ENCODE measurements at places on chromosomes 6 and 20.
A peak's percentile ranks its signal among the peaks of the same experiment; 100 is the strongest.

GRCh38 chr6:142213402-142213801 is 66.3 kb downstream of the VTA1 start:
- DNase-seq = no peak

- no peak for DNase-seq
Observed at GRCh38 chr20:51402201-51402600, 140.3 kb downstream of the NFATC2 start.

DNA sequence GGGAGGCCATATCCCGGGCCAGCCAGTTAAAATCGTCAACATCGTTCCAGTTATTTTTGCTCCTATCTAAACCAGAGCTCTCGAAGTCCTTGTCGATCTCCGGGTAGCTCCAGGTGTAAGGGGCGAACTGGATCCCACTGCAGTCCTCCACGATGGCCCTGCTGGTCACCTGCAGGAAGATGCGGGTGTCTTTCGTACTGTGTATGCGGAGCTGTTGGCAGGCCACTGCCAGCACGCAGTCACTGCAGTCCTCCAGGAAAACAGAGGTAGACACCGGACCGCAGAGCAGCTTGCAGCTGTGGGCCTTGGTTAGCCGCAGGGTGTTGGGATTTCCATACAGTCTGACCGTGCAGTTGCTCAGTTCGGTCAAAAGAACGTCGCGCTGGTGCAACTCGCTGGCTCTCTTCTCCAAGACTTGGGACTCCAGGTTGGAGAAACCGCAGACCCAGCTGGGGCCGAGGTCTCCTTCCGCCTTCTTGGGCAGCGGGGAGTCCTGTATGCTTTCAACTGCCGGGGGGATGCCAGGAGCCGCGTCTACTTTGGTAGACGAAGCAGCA is 742 bp downstream of the TBCC start:
- DNase-seq = peak; percentile 39

- no peak for DNase-seq
Observed at GRCh38 chr6:141167945-141168344, 964.8 kb upstream of the GJE1 start.

- DNase-seq = no peak
Observed at GRCh38 chr6:151911401-151911800, 103.9 kb downstream of the ESR1 start.
